ENCODE measurements at places on chromosomes 5 and 9.

DNA sequence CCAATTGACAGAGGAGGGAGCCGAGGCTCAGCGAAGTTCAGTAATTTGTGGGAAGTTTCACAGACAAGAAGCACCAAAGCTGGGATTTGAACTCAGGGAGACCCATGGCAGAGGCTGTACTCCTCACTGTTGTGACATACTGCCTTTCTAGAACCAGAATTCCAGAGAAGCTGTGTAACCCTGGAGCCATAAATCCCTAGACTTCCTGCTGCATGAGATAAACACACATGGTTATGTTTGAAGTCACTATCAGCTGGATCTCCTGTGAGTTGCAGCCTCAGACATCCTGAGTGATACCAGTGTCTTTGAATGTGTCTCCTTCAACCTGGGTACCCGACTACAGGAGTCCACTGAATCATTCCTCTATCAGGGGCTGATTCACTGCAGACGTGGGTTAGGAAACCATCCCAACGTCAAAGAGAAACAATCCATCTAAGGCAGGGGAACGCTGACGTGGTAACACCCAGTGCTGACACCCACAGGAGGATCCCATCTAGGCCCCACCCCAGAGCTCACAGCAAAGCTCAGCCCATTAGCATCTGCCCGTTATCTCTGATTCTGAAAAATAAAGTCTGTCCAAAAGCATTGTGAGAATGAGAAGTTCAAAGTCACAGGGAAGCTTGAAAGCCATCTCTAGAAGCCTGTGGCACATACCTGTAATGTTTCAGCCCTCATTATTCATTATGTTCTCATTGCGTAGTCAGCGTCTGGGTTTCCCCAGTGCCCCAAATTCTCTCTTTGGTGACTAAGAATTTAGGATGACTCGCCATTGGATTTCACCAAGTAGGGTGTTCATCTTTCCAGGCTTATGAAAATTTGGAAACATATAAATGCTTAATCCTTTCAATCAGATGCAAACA lies 36.3 kb upstream of the BASP1 start:
- DNase-seq = no peak

DNA sequence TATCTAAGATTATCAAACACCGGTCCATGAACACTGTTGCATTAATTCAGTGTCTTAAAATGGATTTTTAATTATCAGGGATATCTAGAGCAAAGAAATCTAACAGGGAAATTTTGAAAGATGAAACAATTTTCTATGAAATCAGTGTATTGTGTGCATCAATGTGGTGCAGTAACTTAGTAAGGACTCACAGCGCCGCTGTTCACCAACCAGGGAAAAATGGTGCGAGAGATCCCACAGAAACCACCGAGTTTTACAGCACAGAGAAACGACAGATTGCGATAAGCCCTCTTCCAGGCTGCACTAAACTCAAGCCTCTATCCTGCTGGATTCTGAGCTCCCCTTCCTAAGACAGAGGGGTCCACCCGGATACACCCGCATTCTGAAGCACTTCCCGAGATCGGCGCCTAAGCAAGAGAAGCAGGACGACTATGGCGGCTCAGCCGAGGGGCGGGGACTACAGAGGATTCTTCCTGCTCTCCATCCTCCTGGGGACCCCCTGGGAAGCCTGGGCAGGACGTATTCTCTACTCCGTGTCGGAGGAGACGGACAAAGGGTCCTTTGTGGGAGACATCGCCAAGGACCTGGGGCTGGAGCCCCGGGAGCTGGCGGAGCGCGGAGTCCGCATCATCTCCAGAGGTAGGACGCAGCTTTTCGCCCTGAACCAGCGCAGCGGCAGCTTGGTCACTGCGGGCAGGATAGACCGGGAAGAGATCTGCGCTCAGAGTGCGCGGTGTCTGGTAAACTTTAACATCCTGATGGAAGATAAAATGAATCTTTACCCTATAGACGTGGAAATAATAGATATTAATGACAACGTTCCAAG lies at the start of gene PCDHGA7:
PCDHGA7 (plus strand) TSS at position 274 of the 826 bp plus-strand sequence; CDS start at position 432, 158 bp downstream.
- no peak for DNase-seq

GRCh38 chr5:78361631-78361993 lies 1.2 kb downstream of the SCAMP1 start:
- no peak for DNase-seq

- no peak for DNase-seq
Measured at GRCh38 chr5:27652505-27652904, 614.1 kb upstream of the CDH9 start.

GRCh38 chr5:50823568-50823967 lies 157.1 kb downstream of the PARP8 start:
- no peak for DNase-seq

GRCh38 chr9:136671646-136672430 lies 9.1 kb downstream of the EGFL7 start:
- DNase-seq = peak; percentile 19

DNA sequence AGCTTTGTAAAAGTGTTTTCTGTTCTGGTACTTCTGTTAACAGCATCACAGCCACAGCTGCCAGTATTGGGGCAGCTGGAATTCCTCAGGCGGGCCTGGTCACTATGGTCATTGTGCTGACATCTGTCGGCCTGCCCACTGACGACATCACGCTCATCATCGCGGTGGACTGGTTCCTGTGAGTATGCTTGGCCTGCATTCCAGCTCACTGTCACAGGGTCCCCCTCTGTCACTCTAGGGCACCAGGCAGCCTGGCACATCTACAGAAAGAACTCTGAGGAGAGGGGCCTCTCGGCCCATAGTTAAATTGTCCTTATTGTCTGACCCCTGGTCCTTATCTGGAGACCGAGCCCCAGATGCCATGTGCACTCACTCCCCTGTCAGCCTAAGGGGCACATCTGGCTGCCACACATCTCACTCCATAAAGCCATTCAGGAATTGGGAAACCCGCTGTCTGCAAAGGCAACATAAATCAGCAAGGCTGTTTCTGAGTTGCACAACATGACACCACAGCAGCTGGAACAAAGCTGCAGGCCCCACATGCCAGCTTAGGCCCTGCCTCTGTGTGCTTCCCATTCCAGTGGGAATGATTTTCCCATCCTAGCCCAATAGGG lies 77.5 kb downstream of the SLC1A3 start:
- no peak for DNase-seq

GRCh38 chr9:77677957-77678535 lies 29.9 kb upstream of the GNA14 start:
- DNase-seq = no peak

DNA sequence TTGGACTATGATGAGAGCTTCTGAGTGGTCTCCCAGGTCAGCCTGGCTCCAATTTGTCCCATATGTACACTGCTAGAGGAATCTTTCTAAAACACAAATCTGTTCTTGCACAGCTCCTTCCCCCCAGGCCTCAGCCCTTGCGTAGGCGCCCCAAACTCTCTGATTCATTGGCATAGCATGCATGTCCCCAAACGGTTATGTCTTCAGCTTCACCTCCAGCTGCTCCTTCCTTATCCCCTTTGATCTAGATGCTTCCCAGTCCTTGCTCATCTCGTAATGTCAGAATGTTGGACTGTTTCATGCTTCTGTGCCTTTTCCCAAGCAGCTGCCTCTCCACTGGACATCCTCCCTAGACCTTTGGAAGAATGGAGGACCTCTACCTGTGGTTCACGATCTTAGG lies 60.1 kb upstream of the BASP1 start:
- no peak for DNase-seq

All from NCI-H2171 (cell line).